ENCODE measurements at places on chromosomes 6 and 20. TPM values are rescaled to one million over a fixed set of nuclear protein-coding genes. Genes with fewer than 3 reads are reported as not detected.

GRCh38 chr6:144482142-144482541, 197.0 kb downstream of the UTRN start:
- no peaks in the 10 kb centered on the region for H3K36me3 ChIP-seq
- DNase-seq: peak; percentile 93
- peaks cover 9% of the 10 kb centered on the region for H3K4me1 ChIP-seq
- peak overlapping the region; percentile 31 for H3K27ac ChIP-seq

DNA sequence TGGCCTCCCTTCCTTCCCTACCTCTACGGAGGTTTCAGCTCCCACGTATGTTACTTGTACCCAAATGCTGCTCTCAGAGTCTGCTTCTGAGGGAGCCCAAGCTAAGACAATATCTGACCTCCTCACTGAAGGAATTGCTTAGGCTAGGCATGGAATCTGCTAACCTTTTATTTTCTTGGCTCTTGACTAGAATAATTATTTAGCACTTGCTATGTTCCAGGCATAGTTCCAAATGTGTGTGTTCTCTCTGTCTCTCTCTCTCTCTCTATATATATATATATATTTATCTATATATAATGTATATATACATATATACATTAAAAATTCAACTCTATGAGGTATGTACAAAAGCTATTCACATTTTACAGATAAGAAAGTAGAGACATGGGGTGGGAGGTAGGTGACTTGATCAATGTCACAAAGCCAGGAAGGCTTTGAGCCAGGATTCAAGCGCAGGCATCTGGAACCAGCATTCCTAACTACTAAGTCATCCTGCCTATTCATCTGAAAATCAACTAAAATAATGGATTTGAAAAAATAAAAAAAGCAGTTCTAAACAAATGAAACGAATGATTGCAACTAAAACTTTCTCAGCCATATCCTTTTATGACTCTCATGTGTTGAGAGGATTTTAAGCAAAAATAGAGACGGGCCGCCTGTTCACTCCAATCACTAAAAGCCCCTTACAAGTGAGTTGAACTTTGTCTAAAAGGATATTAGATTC, 189.7 kb upstream of the JAG1 start:
- no peak overlapping the region for H3K27ac ChIP-seq
- H3K4me3 ChIP-seq: no peak overlapping the region
- no peaks in the 10 kb centered on the region for H3K4me1 ChIP-seq
- no peaks in the 10 kb centered on the region for H3K27me3 ChIP-seq
- DNase-seq: no peak

DNA sequence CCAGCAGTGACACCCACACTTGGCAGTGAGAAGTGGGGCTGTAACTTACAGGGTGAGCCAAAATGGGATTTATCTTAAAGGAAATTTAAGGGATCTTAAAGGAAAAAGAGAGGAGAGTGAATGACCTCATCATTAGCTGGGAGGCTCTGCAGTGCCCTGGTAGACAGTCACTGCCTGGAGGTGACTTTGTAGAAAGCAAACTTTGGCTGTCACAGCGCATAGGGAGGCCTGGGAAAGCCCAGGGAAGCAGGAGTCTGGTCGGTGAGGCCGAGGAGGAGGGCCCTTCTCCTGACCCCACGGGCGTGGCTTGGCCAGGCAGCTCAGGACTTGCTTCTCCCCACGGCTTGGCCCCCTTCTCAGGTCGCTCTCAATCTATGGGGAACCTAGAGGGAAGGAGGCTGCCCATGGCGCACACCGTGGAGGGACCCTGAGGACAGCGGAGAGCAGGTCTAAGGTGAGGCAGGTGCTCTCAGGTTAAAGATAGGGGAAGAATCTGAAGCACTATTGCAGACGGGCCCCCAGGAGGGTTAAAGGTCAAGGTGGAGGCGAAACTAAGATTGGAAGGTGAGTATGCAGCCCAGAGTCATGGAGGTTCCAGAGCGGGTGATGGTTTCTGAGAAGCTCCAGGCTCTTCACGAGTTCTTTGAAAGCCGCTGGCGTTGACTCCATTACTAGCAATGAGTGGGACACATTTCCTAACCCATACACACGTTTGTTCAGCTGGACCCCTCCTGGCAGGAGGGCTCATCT, 15.6 kb upstream of the RIPK1 start:
- no peaks in the 10 kb centered on the region for H3K27me3 ChIP-seq
- DNase-seq: no peak
- H3K36me3 ChIP-seq: no peaks in the 10 kb centered on the region

PNPLA1 gene
- total RNA-seq: 2.4 TPM
